Activated naive CD8-positive, alpha-beta T cell treated with anti-CD3 and anti-CD28 coated beads, Interleukin-2, amount 10 ng/mL, durations not matched to agents 7 days and 5 days (primary cell): ENCODE measurements at places on chromosomes 2 and 18. TPM values are rescaled to one million over a fixed set of nuclear protein-coding genes. Genes with fewer than 3 reads are reported as not detected.

Gene SLC5A7
- not detected for total RNA-seq

Gene FBXO48
- total RNA-seq, result 4.3 TPM

- H3K4me3 ChIP-seq, result no peak overlapping the region
- DNase-seq, result no peak
- H3K27me3 ChIP-seq, result no peaks in the 10 kb centered on the region
- no peaks in the 10 kb centered on the region for H3K36me3 ChIP-seq
Observed at GRCh38 chr2:180494286-180494685, 486.1 kb upstream of the UBE2E3 start.

Gene UXS1
- 100 TPM for total RNA-seq

GRCh38 chr2:197946562-197946961 is 142.2 kb downstream of the PLCL1 start:
- no peak overlapping the region for H3K4me3 ChIP-seq
- no peak overlapping the region for H3K27ac ChIP-seq
- H3K36me3 ChIP-seq, result no peaks in the 10 kb centered on the region
- H3K4me1 ChIP-seq, result no peaks in the 10 kb centered on the region
- no peaks in the 10 kb centered on the region for H3K27me3 ChIP-seq

- peaks cover 31% of the 10 kb centered on the region for H3K4me1 ChIP-seq
- no peak for DNase-seq
- peaks cover 15% of the 10 kb centered on the region for H3K36me3 ChIP-seq
- no peak overlapping the region for H3K4me3 ChIP-seq
- H3K27ac ChIP-seq, result no peak overlapping the region
- no peaks in the 10 kb centered on the region for H3K27me3 ChIP-seq
Observed at GRCh38 chr2:134406736-134407135, 152.9 kb downstream of the MGAT5 start.

- DNase-seq, result no peak
- H3K36me3 ChIP-seq, result no peaks in the 10 kb centered on the region
- H3K4me1 ChIP-seq, result no peaks in the 10 kb centered on the region
- no peaks in the 10 kb centered on the region for H3K27me3 ChIP-seq
- H3K27ac ChIP-seq, result no peak overlapping the region
Observed at GRCh38 chr2:241852116-241852980, 6.3 kb downstream of the PDCD1 start.

DNA sequence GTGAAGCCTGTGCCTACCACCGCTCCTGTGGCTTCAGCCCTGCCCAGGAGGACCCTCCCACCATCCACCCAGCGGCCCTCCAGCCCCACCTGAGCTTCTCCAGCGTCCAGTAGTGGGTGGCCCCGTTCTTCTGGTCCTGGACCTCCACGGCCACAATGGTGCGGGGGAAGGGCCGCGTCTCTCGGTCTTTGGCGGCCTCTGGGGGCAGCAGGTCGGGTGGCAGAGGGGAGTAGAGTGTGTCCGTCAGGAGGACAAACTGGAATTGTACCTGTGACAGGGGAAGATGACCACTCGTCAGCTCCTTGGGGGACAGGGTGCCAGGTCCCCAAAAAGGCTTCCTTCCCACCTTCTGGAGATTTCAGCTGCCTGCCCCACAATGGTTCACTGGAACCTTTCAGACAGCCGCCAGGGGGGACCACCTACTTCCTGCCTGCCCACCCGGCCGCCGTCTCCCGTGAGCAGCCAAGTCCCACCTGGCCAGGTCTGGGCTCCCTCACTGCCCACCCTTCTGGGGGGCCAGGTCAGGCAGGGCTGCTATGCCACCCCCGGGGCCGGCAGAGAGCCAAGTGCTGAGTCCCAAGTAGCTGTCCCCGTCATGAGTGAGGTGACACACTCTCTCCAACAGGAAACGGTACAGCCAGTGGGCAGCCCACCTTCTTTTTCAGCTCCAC is 59.3 kb downstream of the KIF1A start:
- H3K4me3 ChIP-seq, result no peak overlapping the region
- no peaks in the 10 kb centered on the region for H3K27me3 ChIP-seq
- no peaks in the 10 kb centered on the region for H3K4me1 ChIP-seq
- H3K27ac ChIP-seq, result no peak overlapping the region
- no peak for DNase-seq

Gene PKDCC
- total RNA-seq, result not detected

- peaks cover 8% of the 10 kb centered on the region for H3K27me3 ChIP-seq
- no peaks in the 10 kb centered on the region for H3K36me3 ChIP-seq
- no peak overlapping the region for H3K4me3 ChIP-seq
- no peak overlapping the region for H3K27ac ChIP-seq
- H3K4me1 ChIP-seq, result no peaks in the 10 kb centered on the region
Observed at GRCh38 chr2:38246105-38246504, 131.0 kb downstream of the ATL2 start.

DNA sequence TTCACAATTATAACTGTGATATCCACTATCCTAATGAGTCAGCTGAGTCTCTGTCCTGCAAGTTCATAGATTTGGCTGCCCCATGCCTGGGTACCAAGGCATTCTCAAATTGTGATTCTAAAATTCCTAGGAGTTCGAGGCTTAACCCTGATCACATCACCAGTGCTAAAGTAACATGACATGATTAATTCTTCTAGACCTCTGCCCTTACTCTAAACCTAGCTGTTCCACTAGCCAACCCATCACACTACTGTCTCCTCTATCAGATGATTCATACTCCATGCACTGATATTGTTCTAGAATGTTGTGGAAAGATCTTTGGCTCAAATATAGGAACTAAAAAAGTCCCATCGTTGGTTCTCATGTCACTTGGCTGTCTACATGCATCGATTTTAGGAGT is 487.6 kb downstream of the PIK3C3 start:
- H3K4me3 ChIP-seq, result no peak overlapping the region
- no peaks in the 10 kb centered on the region for H3K4me1 ChIP-seq
- DNase-seq, result no peak
- no peaks in the 10 kb centered on the region for H3K36me3 ChIP-seq
- no peaks in the 10 kb centered on the region for H3K27me3 ChIP-seq
- H3K27ac ChIP-seq, result no peak overlapping the region

DNA sequence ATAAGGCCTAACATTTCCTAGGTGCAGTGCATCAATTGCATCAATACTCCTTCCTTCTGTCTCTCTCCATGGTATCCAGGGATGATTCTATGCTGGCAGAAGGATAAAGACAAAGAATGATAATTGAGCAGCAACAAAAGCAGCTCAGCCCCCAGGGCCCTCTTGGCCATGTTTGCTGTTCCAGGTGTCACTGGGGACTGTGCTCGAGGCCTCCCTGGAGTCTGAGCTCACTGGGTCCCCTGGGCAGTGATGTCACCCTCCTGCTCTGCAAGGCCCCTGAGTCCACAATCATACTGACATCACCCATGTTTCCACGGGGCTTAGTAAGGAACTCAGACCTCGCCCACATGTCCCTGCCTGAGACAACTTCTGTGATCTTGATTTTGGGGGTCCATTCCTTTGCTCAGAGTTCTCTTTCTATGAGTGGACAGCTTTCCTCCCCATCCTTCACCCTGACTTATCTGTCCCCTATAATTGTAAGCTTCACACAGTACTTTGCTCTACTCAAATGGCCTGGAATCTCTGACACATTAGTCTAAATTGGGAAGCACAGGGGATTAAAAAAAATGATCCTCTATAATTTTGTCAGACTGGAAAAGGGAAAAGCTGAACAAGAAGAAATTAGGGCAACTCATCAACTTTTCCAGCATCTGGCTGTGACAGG is 15.8 kb upstream of the EXOC6B start:
- H3K36me3 ChIP-seq, result peaks cover 2% of the 10 kb centered on the region
- H3K27ac ChIP-seq, result no peak overlapping the region
- peaks cover 24% of the 10 kb centered on the region for H3K27me3 ChIP-seq
- H3K4me1 ChIP-seq, result peaks cover 6% of the 10 kb centered on the region
- DNase-seq, result no peak

Gene FAHD2B
- total RNA-seq, result 26.9 TPM

Gene IL18R1
- total RNA-seq, result 40.3 TPM

DNA sequence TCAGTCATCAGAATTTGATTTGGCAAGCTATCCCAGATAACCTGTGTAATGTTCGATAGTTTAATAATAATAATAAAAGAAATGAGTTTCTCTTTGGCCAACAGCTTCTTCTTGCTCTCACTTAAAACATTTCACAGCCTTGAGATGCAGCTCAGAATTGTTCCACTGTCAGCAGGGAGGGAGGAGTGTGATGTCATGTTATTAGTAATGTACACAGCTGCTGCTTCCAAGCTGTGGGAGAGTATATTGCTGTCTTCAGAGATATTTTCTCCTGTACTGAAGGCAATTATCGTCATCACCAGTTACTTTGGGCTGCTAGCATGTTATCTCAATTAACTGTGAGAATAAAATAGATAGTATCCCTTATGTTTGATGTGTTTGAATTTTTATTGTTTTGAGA is 146.9 kb upstream of the MAP3K20 start:
- H3K27ac ChIP-seq, result no peak overlapping the region
- no peak for DNase-seq
- no peak overlapping the region for H3K4me3 ChIP-seq

Gene GALR1
- not detected for total RNA-seq

DNA sequence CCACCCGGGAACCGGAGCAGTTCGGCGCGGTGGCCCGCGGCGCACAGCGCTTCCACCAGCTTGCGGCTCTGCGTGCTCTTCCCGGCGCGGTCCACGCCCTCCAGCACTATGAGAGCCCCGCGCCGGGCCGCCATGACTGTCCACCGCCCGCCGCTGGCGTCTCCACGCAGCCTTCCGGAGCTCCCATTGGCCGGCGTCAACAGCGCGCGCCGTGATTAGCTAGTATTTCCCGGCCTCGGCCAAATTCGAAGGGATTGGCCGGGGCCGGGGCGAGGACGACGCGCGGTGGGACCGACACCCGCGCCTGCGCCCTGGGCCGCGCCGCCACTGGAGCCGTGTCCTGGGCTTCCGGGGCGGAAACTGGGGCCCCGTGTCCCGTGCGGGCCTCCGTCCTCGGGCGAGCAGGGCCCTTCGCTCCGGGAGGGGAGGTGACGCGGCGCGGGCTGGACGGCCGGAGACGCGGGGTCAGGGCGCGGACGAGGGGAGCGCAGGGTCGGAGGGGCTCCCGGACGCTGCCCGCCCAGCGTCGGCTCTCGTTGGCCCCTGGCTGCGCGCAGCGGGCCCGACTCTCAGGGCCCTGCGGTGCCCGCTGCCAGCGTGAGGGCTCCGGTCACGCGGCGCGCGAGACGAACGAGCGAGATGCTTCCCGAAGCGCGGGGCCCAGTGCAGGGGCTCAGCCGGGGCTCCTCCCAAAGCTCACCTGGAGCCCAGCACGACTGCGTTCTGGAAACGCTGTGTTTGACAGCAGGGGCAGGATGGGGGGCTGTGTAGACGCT is at the start of gene DTYMK:
Gene DTYMK, minus strand, starts transcription at position 166 of the 776 bp plus-strand sequence. Its CDS starts 32 bp downstream, at position 134.
- no peaks in the 10 kb centered on the region for H3K27me3 ChIP-seq
- H3K36me3 ChIP-seq, result peaks cover 13% of the 10 kb centered on the region
- H3K4me3 ChIP-seq, result peak within 1 kb of the TSS; percentile 89
- peak; percentile 99 for DNase-seq
- H3K4me1 ChIP-seq, result peaks cover 22% of the 10 kb centered on the region
- H3K27ac ChIP-seq, result peak within 1 kb of the TSS; percentile 96

Gene SEPTIN10
- total RNA-seq, result 0.31 TPM

Gene ALPP
- not detected for total RNA-seq

- no peak overlapping the region for H3K27ac ChIP-seq
- H3K27me3 ChIP-seq, result peaks cover 1% of the 10 kb centered on the region
- no peak for DNase-seq
Observed at GRCh38 chr2:1655461-1655860, 88.9 kb downstream of the PXDN start.

Gene SULT1C2
- total RNA-seq, result not detected

- DNase-seq, result no peak
- H3K4me3 ChIP-seq, result peak overlapping the region; percentile 81
- peaks cover 99% of the 10 kb centered on the region for H3K4me1 ChIP-seq
- H3K36me3 ChIP-seq, result peaks cover 28% of the 10 kb centered on the region
- peak overlapping the region; percentile 90 for H3K27ac ChIP-seq
Observed at GRCh38 chr18:63158012-63158631, 161.4 kb downstream of the BCL2 start.

Gene LINC00305
- not detected for total RNA-seq

GRCh38 chr18:69935319-69936190 is 12.1 kb downstream of the CD226 start:
- no peak overlapping the region for H3K27ac ChIP-seq
- no peaks in the 10 kb centered on the region for H3K27me3 ChIP-seq
- H3K36me3 ChIP-seq, result peaks cover 38% of the 10 kb centered on the region
- peaks cover 23% of the 10 kb centered on the region for H3K4me1 ChIP-seq
- peak; percentile 75 for DNase-seq

Gene LYPD6B
- not detected for total RNA-seq

Gene LYG1
- 2.5 TPM for total RNA-seq

GRCh38 chr2:34899079-34899478 is 1300.0 kb upstream of the FAM98A start:
- H3K36me3 ChIP-seq, result no peaks in the 10 kb centered on the region
- no peak for DNase-seq
- no peak overlapping the region for H3K27ac ChIP-seq

Gene ARHGAP28
- total RNA-seq, result not detected

- H3K36me3 ChIP-seq, result no peaks in the 10 kb centered on the region
- H3K4me3 ChIP-seq, result no peak overlapping the region
- DNase-seq, result no peak
- H3K4me1 ChIP-seq, result peaks cover 13% of the 10 kb centered on the region
- peak overlapping the region; percentile 90 for H3K27ac ChIP-seq
Observed at GRCh38 chr2:174787487-174788205, 23.4 kb upstream of the CHRNA1 start.

Gene CIAO1
- 66.2 TPM for total RNA-seq

Gene HOXD8
- not detected for total RNA-seq

GRCh38 chr2:132760405-132760804 is 90.4 kb upstream of the LYPD1 start:
- H3K27ac ChIP-seq, result no peak overlapping the region
- no peak for DNase-seq
- no peaks in the 10 kb centered on the region for H3K27me3 ChIP-seq
- H3K36me3 ChIP-seq, result no peaks in the 10 kb centered on the region
- no peak overlapping the region for H3K4me3 ChIP-seq

DNA sequence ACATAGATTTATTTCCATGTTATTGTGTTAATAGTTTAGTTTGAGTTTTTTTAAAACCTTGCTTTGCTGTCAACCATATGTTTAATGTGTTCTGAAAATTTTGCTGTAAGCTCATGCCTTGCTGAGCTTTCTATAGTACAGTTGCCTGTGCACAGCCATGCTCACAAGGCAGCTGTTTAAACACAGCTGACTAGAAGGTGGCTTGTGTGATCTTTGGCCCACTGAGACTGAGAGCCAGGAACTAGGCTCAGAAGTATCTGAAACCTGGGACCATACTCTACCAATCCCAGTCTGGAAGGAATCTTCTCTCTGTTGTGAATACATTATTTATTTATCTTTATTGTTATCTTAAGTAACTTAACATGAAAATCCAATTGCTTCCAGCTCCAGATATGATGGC is 350.5 kb downstream of the KIAA1328 start:
- H3K4me1 ChIP-seq, result no peaks in the 10 kb centered on the region
- H3K36me3 ChIP-seq, result peaks cover 5% of the 10 kb centered on the region
- no peak overlapping the region for H3K27ac ChIP-seq
- H3K27me3 ChIP-seq, result no peaks in the 10 kb centered on the region
